ENCODE measurements at places on chromosomes 13 and 19.

DNA sequence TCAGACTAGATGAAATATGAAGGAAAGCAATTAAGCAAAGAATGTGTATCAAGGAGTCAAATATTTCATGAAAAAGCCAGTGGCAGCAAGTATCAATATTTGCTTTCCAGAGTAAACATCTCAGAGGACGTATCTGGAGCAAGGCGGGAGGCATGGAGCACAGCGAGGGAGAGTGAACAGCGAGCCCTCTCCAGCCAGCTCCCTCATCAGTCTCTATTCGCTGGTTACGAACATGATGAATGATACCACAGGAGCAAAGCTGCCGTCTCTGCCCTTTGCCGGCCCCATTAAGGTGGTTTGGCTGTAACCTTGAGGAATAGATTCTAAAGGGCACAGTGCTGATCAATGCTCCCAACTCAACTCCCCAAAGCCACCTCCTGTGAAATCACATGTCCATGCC is 95.8 kb downstream of the CCNA1 start:
- DNase-seq, result no peak

DNA sequence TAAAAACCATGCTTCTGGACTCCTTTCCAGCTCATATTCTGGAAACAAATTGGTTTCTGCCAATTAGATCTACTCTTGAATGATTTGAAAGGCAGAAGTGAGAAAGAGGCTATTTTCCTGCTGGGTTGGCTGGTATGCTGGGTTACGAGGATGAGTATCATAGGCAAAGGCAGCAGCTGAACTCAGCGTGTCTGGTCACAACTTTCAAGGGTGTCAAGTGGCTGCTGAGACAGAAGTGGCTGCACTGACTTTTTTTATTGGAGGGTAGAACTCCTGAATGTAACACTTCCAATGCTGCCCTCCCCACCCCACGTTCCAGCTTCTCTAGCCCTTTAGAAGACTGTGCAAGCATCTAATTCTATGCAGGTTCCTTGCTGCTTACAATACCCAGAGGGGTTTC is 8.3 kb upstream of the DZIP1 start:
- no peak for DNase-seq

DNA sequence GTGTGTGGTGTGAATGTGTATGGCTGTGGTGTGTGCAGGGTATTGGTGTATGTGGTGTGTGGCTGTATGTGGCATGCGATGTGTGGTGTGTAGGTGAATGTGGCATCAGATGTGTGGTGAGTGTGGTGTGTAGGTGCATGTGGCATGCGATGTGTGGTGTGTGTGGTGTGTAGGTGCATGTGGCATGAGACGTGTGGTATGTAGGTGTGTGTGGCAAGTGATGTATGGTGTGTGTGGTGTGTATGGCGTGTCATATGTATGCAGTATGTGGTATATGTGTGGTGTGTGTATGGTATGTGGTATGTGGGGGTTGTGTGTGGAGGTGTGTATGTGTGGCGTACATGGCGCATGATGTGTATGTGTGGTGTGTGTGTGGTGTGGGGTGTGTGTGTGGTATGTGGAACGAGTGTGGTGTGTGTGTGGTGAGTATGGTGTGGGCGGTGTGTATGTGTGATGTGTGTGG is 63.4 kb downstream of the PEPD start:
- DNase-seq, result no peak

- no peak for DNase-seq
Measured at GRCh38 chr13:86882835-86883234, 788.3 kb upstream of the SLITRK5 start.

DNA sequence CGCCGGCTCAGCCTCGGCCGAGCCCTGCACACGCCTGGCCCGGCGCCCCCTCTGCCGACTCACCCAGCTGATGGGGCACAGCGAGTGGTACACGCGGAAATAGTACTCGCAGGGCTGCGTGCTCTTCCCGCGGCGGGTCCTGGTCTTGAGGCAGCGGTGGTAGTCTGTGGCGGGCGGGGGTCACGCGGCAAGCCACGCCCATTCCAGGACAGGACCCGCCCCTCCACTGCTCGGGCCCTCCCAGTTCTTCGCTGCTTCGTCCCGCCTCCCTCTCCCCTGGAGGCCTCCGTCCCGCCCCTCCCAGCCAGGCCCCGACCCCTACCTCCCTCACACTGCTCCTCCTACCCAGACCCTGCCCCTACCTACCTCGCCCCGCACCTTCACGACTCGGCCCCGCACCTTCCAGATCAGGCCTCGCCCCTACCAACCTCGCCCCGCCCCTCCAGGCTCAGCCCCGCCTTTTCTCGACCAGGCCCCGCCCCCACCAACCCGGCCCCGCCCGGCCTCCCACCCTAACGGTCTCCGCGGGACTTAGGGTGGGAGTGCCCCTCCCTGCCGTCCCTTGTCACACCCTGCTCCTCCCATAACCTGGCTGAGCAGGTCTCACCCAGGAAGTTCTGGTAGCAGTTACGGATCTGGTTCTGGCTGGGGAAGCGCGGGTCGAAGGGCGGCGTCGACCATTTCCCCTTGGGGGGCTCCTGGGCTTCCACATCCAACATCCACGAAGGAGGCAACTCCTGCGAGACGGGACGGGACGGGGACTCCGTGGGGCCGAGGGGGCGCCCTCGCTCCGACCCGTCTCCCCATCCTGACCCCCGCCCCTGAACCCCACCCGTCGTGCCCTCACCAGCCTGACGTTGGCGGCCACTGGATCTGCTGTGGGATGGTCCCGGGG is 469 bp downstream of the COX6B2 start:
- DNase-seq, result no peak

DNA sequence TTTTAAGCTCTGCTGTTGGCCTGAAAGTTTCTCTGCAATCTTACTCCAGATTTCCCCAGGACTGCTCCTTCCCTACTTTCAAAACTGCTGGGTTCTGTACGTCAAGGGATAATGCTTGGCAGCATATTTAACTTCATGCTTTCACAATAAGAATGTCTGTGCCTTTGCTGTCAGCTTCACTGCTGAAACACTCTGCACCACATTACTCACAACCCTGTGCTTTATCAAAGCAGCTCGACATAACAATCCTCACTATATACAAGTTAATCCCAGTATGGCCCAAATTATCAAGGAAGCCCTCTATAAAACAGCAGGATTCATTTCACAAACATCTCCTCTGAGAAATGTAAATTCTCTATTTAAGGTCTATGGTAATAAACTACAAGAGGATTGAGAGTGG is 17.5 kb downstream of the LATS2 start:
- no peak for DNase-seq

GRCh38 chr19:44530777-44531176 is 1.3 kb upstream of the CEACAM20 start:
- DNase-seq, result no peak

DNA sequence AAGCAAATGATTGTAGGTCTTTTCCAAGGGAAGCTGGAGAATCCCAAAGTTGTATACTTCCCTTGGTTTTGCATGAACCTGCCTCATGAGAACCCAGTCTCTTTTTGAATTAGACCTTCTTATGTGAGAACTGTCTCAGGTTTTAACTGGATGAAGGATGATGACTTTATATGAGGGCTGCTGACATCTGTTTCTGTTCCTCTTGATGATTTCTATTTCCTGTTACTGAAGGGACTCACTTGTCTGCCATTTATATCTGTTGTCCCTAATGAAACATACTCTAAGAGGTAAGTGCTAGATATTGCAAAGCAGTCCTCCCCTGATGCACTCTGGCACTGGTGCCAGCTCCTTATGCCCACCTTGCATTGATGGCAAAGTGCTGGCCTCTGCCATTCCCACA is 33.6 kb downstream of the ERICH4 start:
- DNase-seq, result no peak

DNA sequence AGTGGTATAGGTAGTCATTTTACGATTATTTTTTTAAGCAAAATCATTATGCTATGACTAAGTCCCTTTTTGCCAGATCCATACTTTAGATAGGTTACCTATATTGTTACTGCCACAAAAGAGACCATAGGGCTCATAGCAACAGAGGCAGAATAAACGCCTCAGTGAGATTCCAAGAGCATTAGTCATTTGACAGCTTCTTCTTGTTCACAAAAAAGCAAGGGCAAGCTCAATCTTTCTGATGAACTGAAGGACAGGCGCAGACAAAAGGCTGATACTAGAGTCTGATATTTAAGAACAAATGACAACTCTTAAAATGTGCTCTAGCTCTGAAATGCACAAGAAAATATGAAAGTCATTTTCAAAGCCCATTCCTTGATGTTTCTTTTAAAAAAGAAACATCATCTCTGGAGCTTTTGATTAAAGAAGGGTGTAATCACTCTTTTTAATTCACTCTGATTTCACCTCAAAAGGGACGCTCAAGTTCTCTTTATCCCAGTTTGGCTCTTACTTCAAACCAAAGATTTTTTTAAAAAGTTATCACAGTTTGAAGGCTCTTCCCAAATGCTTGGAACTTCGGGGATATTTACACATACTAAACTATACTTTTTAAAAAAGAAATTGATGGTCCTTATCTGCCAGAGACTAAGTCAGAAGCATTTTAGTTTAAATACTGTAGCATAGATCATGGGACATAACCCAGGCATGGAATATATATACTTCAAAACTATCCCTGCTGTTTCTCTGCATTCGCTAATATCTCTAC is 187.2 kb downstream of the EFNB2 start:
- peak; percentile 71 for DNase-seq

- no peak for DNase-seq
Measured at GRCh38 chr13:99276706-99277105, 18.5 kb upstream of the GPR18 start.

Data from kidney epithelial cell (primary cell).